ENCODE measurements at places on chromosomes 2 and 18. TPM values are rescaled to one million over a fixed set of nuclear protein-coding genes. Genes with fewer than 3 reads are reported as not detected.

KRTCAP3 gene
- total RNA-seq = under 0.01 TPM

NGEF gene
- 4.7 TPM for total RNA-seq

FHL2 gene
- 568 TPM for total RNA-seq

POTEJ gene
- not detected for total RNA-seq

POTEC gene
- 0.36 TPM for total RNA-seq

MGAT4A gene
- 0.36 TPM for total RNA-seq

PLA2R1 gene
- total RNA-seq = 19.9 TPM

SCN1A gene
- total RNA-seq = 0.72 TPM

ANKRD30B gene
- 11.5 TPM for total RNA-seq

PDE1A gene
- 42.0 TPM for total RNA-seq

GKN2 gene
- not detected for total RNA-seq

HNRNPLL gene
- 53.9 TPM for total RNA-seq

EFEMP1 gene
- total RNA-seq = 1,564 TPM

TMEM37 gene
- total RNA-seq = 1.1 TPM

DOK6 gene
- 2.7 TPM for total RNA-seq

MAPK4 gene
- total RNA-seq = not detected

LYG2 gene
- total RNA-seq = not detected

PPP1R1C gene
- 0.29 TPM for total RNA-seq

DLGAP1 gene
- not detected for total RNA-seq

MEP1B gene
- total RNA-seq = not detected

MBD2 gene
- 31.5 TPM for total RNA-seq

CCDC148 gene
- 1.8 TPM for total RNA-seq

PJVK gene
- 2.5 TPM for total RNA-seq

POU3F3 gene
- total RNA-seq = under 0.01 TPM

CFC1 gene
- not detected for total RNA-seq

SULT1C2 gene
- total RNA-seq = 1.2 TPM

MDH1B gene
- 2.2 TPM for total RNA-seq

FRZB gene
- 0.36 TPM for total RNA-seq

ASB3 gene
- 21.4 TPM for total RNA-seq
